ENCODE measurements at places on chromosomes 7 and 10.
A peak's percentile ranks its signal among the peaks of the same experiment; 100 is the strongest.

DNA sequence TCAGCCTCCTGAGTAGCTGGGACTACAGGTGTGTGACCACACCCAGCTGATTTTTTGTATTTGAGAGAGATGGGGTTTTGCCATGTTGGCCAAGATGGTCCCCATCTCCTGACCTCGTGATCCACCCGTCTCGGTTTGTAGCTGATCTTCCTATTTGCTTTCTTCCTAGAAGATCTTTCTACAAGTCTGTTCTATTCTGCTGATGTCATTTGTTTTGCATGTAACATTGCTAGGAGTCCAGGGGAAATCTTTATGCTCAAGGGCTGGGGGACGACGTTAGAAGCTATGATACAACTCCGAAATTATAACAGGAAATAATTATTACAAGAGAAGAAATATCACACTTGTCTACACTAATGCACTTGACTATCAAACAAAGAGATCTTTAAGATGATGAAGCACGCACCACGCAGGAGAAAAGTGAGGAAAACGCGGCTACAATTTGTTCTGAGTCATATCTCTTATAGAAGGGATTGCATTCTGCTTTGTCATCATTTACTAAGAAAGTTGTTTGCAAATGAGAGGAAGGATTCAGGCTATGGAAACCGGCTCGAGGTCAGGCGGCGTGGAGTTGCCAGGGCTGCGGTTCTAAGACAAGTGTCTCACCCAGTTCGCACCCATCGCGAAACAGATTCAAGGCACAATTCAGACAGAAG is 103.0 kb upstream of the CARD11 start:
- DNase-seq = no peak

- DNase-seq = no peak
These were observed 71.6 kb upstream of the CTBP2 start for GRCh38 chr10:125231813-125232475.

DNA sequence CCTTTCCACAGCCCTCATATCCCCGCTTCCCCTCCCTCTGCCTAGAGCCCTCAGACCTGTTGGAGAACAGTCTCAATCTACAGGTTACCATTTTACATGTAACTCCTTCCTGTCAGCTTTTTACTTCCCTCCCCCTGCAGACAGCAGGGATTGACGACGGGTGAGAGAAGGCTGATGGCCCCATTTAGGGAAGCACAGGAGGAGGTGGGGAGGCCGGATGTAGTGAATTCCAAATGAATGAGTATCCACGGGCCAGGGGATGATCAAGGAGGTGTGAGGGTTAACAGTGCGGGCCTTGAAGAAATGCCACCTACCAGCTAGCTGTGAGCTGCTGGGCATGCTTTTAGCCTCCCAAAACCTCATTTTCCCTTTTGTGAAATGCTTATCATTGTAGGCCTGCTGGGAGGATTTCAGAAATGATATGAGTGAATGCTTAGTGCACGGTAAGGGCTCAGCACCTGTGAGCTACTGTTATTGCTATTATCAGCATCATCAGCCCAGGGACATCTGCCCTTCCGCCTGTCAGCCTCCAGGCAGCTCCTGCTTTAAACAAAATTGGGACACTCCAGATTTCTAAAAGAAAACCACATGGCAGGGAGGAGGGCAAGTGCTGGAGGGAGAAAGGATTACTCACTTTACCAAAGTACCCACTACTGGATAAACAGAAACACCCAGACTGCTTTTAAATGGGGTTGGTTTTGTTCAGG is 6.5 kb upstream of the NANOS1 start:
- DNase-seq = no peak

- peak; percentile 55 for DNase-seq
These were observed 167.0 kb upstream of the PPP1R3A start for GRCh38 chr7:114085592-114086501.

DNA sequence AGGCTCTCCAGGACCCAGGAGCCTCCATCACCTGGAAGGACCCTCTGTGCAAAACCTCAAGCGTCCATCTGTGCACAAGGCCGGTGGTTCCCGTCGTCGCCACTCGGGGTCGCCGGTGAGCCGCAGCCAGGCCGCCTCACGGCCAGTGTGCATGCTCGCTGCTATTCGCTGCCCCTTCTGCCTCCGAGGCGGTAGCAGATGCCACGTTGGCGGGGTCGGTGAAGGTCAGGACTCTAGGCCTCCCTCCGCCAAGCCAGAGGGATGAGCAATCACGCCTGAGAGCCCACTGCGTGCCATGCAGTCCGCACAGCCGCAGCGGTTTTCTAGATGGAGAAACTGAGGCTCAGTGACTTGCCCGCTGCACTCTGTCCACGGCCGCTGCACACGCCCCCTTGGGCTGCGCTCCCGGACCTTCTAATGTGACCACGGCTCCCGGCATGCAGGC is 5.7 kb downstream of the UPK3B start:
- DNase-seq = peak; percentile 16

DNA sequence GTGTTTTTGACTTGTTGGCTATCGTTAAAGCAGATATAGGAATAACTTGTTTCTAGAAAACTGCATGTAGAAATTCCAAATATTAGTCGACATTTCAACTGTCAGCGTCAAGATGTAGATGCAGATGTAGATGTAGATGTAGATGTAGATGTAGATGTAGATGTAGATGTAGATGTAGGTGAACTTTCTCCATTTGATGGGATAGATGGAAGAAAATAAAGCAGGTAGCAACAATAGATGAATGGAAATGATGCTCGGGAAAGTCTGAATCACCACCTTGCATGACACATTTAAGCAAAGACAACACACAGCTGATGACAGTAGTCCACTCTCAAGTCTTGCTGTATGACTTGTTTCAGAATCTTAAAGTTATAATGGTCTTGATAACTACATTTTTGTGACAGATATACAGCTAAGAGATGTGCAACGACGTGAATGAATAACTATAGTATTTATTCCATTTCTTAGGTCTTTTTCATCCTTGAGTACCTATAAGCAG is 53.5 kb downstream of the SND1 start:
- DNase-seq = no peak

GRCh38 chr10:101558204-101558603 is 29.9 kb downstream of the POLL start:
- no peak for DNase-seq

DNA sequence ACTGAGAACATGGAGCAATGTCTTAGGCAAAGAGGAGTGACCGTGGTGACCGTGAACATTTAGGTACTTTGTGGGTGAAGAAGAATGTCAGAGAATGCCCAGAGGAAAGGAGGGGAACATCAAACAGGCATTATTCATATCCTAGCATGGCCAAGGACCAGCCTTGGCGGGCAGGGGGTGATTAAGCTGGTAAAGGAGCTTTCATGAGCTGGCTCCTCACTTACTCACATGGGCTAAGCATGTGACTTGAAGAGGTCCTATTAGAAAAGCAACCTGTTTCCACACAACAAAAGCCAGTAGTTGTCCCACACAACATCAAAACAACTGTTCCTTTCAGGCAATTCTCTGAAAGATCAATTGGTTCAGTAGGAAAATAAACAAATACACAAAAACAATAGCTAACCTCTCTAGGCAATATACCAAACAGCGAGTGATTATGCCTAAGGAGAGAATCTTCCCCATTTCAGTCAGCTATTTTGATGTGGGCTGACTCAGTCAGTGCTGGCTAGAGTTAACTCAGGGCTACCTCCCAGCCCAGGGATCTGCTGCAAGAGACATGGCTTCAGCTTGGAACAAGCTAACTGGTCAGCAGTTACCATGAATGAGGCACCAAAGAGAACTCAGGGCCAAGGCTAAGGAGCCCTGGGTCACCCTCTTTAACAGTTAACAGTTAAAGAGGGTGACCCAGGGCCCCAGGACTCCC is 283.5 kb downstream of the ARHGAP12 start:
- no peak for DNase-seq

DNA sequence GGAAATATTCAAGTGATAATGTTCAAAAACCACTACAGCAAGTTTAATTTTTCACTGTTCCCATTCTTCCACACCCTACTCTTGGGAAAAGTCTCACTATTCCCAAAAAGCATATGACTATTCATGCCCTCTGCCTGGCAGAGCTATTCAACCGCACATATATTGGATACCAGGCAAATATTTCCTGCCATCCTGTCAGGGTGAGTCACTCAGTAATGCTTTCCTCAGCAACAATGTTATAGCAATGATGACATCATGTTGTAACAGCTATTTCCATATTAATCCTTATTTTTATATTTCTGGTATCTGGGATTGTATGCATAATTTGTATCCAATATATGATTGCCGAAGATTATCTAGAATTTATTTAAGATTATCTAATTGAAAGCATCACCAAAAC is 114.0 kb upstream of the PLXDC2 start:
- no peak for DNase-seq

GRCh38 chr10:8058274-8059111 is 4.0 kb downstream of the GATA3 start:
- no peak for DNase-seq

DNA sequence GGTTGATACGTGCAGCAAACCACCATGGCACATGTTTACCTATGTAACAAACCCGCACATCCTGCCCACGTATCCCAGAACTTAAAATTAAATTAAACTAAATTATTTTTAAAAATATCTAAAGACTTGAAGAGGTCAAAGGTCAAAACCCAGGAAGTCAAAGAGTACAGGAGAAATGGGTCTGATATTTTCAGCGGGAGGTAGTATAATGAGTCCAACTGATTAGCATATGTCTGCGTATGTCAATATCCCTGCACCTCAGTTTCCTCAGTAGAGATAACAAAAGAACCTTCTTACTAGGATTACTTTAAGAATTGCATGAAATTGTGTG is 133.0 kb downstream of the TMEM26 start:
- DNase-seq = no peak

GRCh38 chr10:70268376-70268775 is 15.4 kb downstream of the NPFFR1 start:
- DNase-seq = no peak

GRCh38 chr7:131409129-131409766 is 81.6 kb downstream of the MKLN1 start:
- no peak for DNase-seq

DNA sequence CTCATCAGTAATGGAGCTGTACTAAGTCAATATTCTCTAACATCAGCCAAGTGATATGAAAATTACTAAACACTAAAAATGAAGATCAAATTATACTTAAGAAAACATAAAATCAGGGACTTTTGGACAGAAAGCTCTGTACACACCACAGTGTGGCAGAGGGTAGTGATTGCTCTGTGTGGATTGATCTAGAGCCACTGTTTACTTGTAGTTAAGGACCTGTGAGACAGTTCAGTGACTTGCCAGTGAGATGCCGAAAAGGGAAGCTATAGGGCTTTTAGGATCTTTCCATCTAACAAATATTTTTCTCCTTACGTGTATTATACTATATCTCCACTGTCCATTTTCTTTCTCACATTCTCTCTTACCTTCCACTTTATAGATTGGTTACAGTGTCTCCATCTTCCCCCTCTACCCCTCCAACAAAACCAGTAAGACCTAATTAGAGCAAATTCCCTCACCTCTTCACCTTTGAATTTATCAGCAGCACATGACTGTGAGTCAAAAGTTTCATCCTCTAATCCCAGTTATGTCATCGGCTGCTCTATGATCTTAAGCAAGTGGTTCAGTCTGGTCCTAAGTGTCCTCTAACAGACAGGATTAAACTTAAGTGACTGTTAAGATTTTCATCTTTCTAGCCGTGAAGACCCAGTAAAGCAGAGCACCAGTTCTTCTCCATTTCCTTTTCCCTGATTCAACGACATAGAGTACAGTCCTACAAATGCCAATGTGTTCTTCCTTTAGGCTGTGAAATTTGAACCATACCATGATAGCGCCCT is 6.9 kb downstream of the PIK3CG start:
- DNase-seq = no peak

GRCh38 chr10:7788639-7789286 is 786 bp downstream of the ATP5F1C start:
- no peak for DNase-seq

GRCh38 chr7:103343758-103344452 is 662 bp downstream of the DNAJC2 start:
- DNase-seq = peak; percentile 69

GRCh38 chr7:66281678-66282590 is 76.8 kb downstream of the TPST1 start:
- DNase-seq = no peak

GRCh38 chr7:139127648-139128047 is 18.1 kb upstream of the ZC3HAV1 start:
- DNase-seq = no peak

- no peak for DNase-seq
These were observed 222.9 kb downstream of the MTERF1 start for GRCh38 chr7:91657483-91658071.

- DNase-seq = no peak
These were observed 305.2 kb upstream of the ETV1 start for GRCh38 chr7:14294637-14295036.

GRCh38 chr10:51312817-51313216 is 238.5 kb downstream of the PRKG1 start:
- DNase-seq = no peak

- DNase-seq = no peak
These were observed 13.9 kb downstream of the TSPAN14 start for GRCh38 chr10:80468002-80468401.

- no peak for DNase-seq
These were observed 1694.7 kb upstream of the LRRTM3 start for GRCh38 chr10:65231148-65231547.

GRCh38 chr7:140003913-140004382 is 58.8 kb downstream of the PARP12 start:
- DNase-seq = peak; percentile 26

DNA sequence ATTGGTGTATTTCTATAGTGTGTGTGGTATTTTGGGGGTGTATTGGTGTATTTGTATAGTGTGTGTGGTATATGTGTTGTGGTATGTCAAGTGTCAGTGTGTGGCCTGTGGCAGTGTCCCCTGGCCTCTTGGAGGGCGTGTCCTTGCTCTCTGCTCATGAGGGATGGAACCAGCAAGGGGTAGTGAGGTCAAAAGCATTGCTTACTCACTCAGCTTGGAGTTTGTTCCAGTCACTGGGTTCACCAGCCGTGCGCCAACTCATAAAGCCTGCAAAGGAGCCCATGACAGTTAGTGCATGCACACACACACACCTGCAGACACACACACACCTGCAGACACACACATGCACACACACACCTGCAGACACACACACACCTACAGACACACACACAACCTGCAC is 4.3 kb upstream of the TRPV6 start:
- no peak for DNase-seq

DNA sequence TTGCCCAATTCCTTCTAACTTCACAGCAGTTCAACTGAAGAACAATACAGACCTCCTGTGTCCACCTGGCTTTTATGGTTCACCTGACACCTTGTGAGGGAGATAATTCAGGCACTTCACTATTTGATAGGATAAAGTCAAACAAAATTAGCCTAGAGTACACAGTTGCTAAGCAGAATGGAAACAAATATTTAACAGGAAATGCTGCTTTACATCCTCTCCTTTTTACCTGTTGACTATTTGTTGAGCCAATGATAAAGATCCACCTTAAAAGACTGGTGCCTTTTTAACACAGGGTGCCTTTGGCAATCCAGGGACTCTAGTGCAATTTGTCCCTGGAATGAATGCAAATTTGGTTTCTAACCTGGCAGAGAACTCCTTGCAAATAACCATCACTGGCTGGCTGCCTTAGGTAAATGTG is 39.8 kb downstream of the ITPRID1 start:
- DNase-seq = peak; percentile 96

- DNase-seq = no peak
These were observed 804 bp downstream of the TMEM106B start for GRCh38 chr7:12211711-12212485.

GRCh38 chr10:22461891-22462290 is 116.6 kb downstream of the SPAG6 start:
- DNase-seq = no peak
